ENCODE measurements at places on chromosomes 4 and X.

DNA sequence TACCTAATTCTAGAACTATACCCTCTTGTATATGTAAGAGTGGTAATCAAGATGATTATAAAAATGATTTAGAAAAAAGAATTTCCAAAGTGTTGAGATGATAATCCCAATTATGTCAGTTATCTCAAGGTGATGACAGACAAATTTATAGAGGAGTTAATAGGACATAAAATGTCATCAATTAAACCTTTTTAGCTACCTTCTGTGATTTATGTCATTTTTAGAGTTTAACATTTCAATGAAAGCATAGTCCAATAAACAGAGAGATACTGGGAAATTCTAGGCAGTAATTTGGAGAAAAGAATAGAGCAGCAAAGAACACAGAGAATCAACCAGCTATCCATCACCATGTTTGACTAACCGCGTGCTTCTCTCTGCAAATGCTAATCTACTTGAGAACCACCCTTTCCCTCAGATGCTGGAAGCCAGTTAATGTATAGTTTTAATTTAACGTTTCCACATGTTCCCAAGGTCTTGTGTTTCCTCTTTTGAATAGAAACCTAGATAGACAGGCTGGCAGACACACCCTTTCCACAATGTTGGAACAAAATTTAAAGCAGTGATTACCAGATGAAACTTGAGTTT is 433.1 kb upstream of the FAM241A start:
- no peak for DNase-seq

DNA sequence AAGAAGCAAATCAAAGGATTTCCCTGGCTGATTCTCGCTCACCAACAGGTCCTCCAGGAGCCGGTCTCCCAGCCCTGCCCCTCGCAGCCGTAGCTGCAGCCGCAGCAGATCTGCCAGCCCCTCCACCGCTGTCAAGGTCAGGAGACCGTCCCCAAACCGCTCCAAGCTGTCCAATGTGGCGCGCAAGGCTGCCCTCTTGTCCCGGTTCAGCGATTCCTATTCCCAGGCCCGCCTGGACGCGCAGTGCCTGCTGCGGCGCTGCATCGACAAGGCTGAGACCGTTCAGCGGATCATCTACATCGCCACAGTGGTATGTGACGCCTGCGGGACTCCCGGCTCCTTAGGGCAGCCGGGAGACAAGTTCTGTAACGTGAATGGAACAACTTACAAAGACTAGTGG is 25.6 kb downstream of the SPATA18 start:
- DNase-seq: no peak

- DNase-seq: no peak
Measured at GRCh38 chr4:7808181-7808580, 131.5 kb downstream of the AFAP1 start.

GRCh38 chrX:37599729-37600128 is 28.3 kb downstream of the LANCL3 start:
- DNase-seq: no peak

- DNase-seq: no peak
Measured at GRCh38 chr4:1862055-1862911, 6.3 kb upstream of the LETM1 start.

- no peak for DNase-seq
Measured at GRCh38 chr4:20185103-20185502, 66.6 kb upstream of the SLIT2 start.
